Activated CD8-positive, alpha-beta memory T cell treated with anti-CD3 and anti-CD28 coated beads for 1 hour (primary cell): ENCODE measurements at places on chromosomes 3 and 15.

DNA sequence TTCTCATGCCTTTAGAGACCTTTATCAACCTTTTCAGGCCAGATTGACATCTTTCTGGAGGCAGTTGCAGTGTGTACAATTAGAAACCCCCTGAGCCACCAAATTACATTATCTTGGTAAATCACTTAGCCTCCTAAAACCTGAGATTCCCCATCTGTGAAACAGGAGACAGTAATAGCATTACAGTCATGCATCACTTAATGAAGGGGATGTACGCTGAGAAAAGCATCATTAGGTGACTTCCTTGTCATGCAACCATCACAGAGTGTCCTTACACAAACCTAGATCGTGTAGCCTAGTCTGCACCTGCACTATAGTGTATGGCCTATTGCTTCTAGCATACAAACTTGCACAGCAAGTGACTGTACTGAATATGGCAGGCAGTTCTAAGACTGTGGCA lies 400.8 kb upstream of the CNTN3 start:
- no peak for DNase-seq

DNA sequence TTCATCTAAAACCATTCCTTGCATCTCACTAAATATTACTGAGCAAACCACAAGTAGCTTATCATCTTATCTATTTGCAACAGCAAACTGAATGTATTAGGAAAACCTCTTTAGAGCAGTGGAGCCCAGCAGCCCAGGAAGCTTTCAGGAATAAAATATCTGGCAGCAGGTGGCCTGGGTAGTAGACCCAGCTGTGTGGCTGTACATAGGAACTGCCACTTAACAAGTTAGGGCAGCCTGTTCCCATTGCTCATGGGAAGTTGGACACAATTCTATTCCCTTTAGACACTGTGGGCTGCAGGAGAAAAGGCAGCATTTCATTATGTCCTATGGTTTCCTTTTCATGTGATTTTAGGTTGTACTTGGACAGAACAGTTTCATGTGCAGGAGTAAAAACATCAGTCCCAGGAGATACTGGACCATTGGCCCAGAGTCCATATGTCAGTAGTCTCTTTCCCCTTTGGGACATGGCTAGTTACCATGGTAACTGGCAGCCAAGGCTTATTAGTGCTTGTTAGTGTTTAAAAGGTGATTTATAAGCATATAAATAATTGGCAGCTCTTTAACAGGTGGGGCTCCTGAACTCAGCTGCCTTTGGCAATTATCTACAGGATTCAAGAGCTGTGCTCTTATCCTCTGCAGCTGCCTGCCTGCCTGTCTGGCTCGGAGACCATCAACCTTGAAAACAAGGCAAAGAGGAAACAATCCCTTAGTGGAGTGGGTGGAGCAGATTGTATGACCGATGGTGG lies 28.9 kb upstream of the LSAMP start:
- DNase-seq = no peak

DNA sequence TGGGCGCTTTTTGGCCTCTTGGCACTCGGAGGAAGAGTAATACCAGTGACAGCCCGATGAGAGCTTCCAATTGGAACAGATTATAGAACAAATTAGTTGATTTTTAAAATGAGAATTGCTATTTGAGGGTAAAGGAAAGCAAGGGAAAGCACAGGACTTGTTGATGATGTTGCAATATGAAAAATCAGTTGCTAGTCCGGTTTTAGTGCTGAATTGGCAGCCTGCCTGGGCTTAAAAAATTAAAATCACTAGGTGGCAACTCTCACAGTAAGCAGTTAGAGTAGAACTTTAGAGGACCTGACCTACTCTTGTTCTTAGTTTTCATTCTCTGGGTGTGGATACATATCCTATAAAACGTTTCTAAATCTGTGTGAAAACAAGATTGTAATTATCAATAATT lies 2.1 kb upstream of the SCAANT1 start:
- no peak for DNase-seq

DNA sequence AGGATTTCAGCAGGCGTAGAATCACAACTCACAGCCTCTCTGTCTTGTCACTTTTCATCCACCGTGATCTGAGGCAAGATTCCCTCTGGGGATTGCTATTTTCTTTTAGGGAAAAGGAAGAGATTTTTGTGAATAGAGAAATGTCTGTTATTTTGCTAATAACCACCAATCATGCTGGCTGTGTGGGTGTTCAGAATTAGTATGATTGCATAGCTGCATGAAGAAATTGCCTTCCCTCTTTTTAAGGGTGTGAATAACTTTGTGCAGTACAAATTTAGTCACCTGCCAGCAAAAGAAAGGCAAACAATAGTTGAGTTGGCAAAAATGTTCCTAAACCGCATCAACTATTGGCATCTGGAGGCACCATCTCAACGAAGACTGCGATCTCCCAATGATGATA lies 60.8 kb downstream of the KAT2B start:
- DNase-seq = no peak

DNA sequence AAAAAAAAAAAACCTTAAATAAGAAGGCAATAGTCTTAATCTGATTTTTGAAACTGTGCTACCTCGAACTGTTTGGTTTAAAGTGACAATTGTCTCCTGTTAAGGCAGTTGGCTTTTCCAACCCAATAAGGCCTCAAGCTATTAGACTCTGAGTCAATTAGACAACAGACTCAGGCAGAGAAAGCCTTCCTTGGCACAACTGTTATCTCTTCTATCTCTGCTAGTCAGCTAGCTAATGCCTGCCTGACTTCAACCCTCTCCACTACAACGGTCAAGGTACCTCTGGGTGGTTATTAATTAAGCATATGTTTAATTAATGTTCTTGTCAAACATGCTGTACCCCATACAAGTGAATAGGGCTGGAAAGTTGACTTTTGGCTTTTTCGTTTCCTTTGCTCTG lies 110.2 kb upstream of the NLGN1 start:
- no peak for DNase-seq

DNA sequence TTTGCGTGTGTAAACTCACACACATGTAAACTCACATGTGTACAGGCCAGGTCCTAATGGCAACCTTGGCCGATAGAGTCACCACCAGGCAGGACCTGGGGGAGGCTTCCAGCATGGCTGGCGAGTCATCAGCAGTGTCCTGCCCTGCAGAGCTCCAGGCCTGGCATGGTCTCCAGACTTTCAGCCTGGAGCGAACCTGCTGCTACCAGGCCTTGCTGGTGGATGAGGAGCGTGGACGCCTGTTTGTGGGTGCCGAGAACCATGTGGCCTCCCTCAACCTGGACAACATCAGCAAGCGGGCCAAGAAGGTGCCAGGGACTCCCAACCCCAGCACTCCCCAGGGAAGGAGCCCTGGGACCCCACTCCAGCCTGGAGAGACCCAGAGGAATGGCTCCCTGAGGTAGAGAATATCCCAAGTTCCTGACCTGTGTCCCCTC lies 1.0 kb downstream of the SEMA3B start:
- no peak for DNase-seq

DNA sequence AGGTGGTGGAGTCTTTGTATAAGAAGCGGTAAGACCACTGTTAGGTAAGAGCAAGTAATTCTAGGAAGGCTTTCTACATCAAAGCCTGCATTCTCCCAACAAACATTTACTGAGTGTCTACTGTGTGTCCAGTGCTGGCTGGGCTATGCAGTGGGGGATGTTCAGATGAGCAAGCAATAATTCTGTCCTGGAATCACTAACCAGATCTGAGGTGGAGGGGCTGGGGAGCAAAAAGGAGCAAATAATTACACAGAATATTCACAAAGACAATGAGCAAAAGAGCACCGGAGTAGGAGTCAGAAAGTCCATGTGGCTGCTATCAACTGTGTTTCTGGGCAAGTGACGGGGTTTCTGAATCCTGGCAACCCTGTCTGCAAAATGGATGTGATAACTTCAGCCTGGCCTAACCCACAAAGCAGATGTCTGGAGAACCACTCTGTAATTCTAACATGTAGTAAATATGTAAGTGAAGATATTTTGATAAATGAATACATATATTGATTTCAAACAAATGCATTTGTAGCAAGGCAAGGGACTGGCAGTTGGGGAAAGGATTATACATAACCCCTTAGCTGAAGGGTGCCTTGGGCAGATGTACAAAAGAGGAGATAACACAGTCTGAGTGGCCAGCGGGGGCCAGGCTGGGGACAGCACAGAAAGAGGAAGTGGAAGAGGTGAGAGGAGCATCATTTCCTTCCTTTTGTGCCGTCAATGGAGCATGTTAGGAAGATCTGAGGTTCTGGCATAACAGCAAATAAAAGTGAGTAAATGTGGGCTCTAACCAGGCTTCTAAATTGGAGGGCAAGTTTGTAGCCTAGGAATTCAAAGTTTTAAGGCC lies 28.8 kb downstream of the CYP8B1 start:
- DNase-seq = no peak

- no peak for DNase-seq
Measured at GRCh38 chr15:43102187-43102586, 3.7 kb downstream of the UBR1 start.

DNA sequence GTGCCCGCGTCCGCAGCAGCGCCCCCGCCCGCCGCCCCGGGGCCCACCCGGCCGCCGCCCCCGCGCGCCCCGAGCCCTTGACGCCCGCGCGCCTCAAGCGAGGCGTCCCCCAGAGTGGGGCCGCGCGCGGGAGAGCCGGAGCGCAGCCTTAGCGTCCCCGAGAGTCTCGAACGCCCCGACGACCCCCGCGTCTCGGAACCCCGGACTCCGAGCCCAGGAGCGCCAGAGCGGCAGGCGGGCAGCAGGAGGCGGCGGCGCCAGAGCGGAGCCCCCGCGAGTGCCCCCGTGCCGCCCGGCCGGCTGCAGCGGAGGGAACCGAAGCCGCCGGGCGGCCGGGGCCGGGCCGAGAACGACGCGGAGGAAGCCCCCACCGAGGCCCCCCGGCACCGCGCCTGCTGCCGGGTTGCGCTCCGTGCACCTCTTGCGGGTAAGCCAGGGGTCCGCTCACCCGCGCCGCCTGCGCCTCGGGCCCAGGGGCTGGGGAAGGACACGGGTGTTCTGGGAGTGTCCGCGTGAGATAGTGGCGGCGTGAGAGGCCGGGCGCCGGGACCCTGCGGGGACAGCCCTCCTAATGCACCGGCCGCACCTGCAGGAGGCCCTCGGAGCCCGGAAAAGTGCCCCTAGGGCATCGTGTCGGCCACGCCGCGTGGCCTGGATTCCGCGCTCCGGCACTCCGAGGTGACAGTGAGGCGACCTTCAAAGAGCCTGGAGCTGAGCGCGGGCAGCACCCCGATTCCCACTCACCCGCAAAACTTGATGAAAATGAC lies 52.0 kb upstream of the ULK4 start:
- DNase-seq = no peak

GRCh38 chr3:67335813-67336212 lies 318.6 kb downstream of the SUCLG2 start:
- no peak for DNase-seq

DNA sequence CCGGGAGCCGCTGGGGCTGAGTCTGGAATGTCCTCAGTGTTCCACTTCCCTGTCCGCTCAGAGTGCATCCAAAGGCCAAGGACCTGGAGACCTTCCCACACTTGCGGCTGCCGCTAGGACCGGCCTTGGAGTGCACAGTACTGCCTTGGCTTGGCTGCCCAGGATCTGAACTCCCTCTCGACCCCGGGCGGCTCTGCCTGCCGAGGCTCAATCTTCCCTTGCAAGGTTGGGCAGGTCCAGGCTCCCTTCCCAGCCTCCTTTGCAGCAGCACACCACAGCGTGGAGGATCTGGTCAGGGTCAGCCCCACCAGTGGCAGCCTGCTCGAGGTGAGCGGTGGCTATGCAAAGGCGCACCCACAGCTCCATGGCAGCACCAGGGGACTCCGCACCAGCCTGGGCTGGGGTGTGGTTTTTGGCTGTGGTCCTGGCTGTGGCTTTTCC lies 69.2 kb downstream of the PLXNA1 start:
- DNase-seq = no peak

DNA sequence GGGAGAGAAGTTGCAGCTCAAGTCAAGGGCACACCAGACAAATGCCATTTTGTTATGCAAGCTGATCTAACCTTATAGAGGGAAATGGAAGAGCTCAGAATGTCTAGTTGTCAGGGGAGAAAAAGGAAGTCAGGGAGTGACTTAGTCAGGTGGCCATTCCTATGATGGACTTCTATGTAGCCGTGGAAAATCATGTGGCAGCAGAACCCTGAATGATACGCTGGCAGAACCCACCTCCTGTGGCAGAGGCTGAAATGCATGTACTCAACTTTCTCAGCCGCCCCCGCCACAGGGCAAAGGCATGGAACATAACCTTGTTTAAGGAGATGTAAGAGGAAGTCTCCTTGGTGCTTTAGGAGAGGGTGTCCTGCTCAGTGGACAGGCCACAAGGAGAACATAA lies 37.7 kb upstream of the PARL start:
- no peak for DNase-seq

DNA sequence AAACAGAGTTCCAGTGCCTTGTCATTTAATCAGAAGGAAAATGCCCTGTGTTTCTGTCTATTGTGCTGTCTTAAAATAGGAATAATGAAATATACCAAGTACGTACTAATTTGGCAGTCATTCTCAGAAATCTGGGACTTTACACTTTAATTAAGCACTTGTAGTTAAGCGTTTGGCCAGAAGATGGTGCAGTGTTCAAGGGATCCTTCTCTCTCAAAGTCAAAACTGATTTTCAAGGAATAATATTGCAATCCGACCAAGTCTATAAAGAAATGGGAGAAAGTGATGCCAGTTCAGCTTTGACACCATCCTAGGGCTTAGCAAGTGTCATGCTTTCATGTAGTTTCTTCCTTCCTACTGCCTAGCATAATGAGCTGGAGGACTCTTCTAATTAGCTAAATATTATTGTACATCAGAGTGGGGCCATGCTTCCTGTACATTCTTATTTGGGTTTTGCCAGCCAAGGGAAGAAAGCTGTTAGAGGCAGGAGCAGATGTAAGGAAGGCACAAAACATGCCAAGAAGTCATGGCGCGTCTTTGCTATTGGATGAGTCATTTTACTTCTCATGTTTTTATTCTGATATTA lies 64.8 kb downstream of the SAMMSON start:
- no peak for DNase-seq

DNA sequence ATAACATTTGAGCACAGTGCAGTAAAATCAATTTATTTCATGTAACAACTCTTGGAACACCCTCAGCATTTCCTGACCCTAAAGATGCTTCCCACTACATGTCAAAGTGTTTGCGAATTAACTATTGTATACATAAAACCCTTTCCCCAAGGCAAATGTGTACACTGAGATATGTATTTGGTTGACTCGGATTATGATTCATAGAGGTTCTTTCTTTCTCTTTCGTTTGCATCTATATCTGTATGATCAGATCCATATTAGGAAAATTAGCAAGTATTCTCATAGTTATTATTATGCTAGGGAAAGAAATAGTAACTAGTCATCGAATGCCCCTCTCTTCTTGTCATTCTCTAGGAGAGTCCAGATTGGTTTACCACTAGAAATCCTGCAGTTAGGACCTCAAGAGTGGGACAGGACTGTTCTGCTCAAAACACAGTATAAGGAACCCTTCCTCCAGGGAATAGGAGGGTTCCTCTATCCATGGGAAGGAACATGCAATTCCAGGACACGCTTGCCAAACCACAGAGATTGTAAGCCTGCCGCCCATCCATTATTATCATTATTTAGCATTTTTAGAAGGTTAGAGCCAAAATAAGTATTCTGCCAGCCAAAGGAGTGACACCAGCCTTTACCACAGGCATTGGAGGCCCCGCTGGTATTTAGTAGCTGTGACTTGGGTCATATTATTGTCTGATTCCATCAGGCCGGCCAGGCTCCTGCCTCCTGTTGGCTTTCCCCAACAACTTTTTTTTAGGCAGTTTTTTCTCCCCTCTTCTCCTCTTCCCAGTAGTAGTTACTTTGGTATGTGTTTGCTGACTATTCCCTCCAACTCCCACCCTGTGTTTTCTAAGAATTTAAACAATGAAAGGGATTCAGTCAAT lies 100.7 kb downstream of the GALK2 start:
- no peak for DNase-seq

- DNase-seq = no peak
Measured at GRCh38 chr3:65350801-65351476, 663.1 kb upstream of the ADAMTS9 start.

GRCh38 chr15:73945130-73945508 lies 18.9 kb downstream of the LOXL1 start:
- no peak for DNase-seq
